ENCODE measurements at places on chromosomes 5 and 9.

GRCh38 chr5:180771839-180772238 is 30.8 kb downstream of the MGAT1 start:
- DNase-seq = no peak

- no peak for DNase-seq
Measured at GRCh38 chr9:113352411-113352810, 3.1 kb downstream of the BSPRY start.

DNA sequence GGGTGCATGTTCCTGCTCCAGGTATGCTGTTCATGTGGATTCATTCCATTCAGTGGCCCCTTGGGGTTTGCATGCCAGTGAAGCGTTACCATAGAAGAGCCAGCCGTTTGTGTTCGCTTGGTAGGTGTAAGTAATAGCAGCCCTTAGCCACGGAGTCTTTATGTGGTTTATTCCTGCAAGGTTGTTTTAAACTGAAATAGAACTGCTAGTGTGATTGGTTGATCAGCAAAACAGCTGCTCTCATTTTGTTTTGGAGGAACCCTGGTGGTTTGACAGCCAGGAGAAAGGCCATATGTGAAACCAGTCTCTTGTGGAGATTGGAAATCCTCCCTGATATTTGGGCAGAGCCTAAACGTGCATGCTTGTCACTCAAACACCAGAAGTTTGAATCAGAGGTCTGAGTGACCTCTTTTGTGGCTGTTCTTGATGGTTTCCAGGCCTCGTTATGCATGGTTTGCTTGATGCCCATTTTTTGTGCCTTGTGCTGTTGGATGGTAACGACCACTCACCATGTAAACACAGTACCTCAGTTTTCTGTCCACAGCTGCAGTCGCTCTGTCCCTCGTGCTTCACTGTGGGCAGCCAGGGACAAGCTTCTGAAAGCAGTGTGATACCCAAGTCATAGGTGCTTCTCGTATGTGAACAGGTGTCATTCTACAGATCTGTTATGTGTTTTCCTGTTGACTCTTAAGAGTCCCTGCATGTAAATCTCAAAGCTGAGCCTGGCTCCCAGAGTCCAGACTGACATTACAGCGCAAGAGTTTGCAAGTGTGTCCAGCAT is 58.3 kb upstream of the NXNL2 start:
- no peak for DNase-seq

DNA sequence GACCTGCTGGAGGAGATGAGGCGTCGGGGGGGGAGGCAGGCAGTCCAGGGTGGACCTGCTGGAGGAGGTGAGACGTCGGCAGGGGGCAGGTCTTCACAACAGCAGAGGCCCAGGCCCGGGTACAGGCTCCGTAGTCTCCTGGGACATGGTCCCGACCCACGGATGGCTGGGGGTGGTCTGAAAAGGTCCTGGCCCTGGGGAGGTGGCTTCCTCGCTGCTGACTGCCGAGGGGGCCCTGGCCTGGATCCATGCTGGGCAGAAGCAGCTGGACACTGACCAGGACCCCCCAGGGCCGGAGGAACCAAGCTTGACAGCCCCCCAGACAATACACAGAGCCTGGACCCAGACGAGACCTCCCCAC is 8.5 kb downstream of the EGFL7 start:
- DNase-seq = no peak

GRCh38 chr5:170440771-170441392 is 51.7 kb upstream of the KCNMB1 start:
- no peak for DNase-seq

DNA sequence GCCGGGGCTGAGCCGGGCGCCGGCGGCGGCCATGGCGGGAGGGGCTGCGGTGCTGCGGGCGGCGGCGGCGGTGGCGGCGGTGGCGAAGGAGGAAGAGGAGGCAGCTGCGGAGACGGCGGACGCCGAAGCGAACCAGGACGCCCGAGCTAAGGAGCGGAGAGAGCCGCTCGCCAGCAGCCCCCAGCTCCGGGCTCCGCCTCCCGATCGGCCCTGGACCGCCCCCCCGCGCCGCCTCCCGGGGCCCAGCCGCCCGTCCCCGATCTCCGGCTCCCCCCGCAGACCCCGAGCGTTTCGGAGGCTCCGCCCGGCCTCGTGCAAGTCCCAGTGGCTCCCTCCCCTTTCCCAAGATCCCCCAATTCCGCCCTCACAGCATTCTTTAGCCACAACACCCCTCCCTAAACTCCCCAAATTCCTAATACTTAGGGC is at the start of gene ASTN2:
Gene ASTN2, minus strand, starts transcription at position 152 of the 426 bp plus-strand sequence. Its CDS starts 119 bp downstream, at position 33.
- DNase-seq = peak; percentile 43

DNA sequence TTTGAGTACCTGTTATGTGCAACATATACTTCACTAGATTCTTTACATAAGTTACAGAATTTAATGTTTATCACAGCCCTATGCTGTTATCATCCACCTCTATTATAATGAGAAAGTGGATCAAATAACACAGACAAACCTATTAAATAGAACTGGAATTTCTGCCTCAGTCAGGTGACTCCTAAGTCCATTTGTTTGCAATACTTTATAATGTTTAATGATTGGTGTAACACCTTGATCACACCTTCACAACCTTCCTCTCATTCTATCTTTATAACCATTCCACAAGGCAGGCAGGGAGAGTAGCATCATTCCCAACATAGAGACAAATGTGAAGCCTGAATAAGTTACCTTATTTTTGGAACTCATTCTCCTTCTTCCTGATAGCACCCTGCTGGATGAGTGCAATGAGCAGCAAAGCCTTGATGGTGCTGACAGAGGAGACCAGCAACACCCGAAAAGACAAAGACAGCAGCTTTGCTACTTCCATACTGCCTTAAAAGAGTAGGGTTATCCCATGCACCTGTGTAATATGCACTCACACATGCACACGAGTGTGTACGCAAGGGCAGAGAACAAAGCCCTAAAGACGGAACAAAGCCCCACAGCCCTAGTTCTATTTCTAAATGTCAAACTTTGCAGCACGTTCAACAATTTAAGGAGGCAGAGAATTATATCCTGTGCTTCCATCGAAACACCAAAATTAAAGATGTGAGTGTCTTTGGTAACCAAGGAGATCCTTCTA is 30.5 kb downstream of the SERINC5 start:
- DNase-seq = no peak

- DNase-seq = no peak
Measured at GRCh38 chr9:121889990-121890563, 203.0 kb downstream of the TTLL11 start.

DNA sequence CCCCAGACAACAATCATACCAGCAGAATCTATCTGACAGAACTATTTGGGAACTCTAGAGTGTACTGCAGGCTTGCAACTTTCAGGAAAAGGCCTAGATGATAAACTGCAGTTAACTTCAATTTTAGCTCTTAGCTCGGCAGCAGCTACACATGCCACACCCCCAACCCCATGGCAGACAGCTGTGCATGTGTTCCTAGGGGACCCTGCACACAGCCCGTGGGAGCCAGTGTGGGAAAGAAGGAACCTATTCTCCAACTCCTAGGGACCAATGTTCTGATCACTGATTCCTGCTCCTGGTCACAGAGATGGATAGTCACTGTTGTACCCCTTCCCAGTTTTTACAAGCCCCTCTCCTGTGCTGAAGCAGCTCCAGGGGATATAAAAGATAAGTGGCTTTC is 179.6 kb downstream of the DRD1 start:
- DNase-seq = no peak

GRCh38 chr9:121778252-121779225 is 127.1 kb downstream of the DAB2IP start:
- no peak for DNase-seq

- DNase-seq = no peak
Measured at GRCh38 chr9:126347911-126348760, 21.5 kb downstream of the MVB12B start.

DNA sequence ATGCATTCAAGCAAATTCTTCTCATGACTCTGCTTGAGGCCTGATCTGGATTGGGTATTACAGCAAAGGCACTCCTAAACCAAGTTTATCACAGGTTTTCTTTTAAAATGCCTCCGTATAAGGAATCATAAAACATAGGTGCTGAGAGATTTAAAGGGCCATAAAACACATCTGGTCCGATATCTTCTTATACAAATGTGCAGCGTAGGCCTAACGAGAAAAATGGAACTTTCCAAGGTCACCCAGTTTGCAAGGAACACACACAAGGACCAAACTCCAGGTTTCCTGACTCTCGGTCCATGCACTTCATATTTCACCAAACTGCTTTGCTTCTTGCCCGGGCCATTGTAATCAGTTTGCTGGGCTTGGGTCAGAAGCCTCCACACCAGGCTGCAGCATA is 22.1 kb downstream of the SH3RF2 start:
- DNase-seq = no peak

DNA sequence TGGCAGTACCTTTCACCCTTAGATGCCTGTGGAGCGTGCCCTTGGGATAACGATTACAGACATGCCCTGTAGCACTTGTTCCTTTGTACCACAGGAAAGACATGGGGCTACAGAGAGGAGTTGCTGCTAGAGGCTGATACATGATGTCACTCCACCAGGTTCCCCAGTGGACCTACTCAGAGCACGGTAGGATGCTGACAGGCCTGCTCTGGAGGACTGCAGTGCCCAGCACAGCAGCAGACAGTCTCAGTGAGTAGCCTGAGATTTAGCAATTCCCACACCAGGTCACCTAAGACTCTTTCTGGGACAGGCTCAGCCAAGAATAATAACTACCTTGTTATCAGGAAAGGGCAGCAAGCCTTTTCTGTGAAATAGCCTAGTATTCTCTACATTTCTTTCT is 28.8 kb downstream of the PDE4D start:
- no peak for DNase-seq

GRCh38 chr9:86534572-86535258 is 180.5 kb upstream of the TUT7 start:
- no peak for DNase-seq

DNA sequence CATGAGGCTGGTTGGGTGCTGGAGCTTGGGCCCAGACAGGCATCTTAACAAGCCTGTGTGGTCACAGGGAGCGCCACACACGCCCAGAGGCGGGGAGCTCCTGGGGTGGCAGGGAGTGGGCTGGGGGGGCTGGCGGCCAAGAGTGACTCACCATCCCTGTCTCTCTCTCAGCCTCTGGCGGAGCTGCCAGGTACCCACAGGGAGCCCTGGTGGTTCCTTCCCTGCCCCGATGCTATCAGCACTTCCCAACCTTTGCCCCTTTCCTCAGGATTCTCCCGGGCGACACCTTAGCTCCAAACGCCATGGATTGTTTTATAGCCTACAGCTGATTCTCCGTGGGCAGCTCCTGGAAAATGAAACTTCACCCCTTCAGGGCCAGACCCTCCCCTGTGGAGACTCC is 5.5 kb downstream of the SLC9A3 start:
- DNase-seq = no peak

- DNase-seq = no peak
Measured at GRCh38 chr9:89956907-89957306, 352.1 kb downstream of the GADD45G start.
